ENCODE measurements at places on chromosomes 11 and 22.

GRCh38 chr11:11057472-11057854, 199.6 kb upstream of the ZBED5 start:
- DNase-seq = no peak

GRCh38 chr11:61962213-61963015, 5.0 kb downstream of the FTH1 start:
- DNase-seq = no peak

- no peak for DNase-seq
Measured at GRCh38 chr22:35688913-35689675, 28.6 kb upstream of the APOL5 start.

- DNase-seq = no peak
Measured at GRCh38 chr11:91243051-91243450, 981.6 kb upstream of the FAT3 start.

GRCh38 chr11:129743112-129743815, 72.4 kb upstream of the TMEM45B start:
- no peak for DNase-seq

DNA sequence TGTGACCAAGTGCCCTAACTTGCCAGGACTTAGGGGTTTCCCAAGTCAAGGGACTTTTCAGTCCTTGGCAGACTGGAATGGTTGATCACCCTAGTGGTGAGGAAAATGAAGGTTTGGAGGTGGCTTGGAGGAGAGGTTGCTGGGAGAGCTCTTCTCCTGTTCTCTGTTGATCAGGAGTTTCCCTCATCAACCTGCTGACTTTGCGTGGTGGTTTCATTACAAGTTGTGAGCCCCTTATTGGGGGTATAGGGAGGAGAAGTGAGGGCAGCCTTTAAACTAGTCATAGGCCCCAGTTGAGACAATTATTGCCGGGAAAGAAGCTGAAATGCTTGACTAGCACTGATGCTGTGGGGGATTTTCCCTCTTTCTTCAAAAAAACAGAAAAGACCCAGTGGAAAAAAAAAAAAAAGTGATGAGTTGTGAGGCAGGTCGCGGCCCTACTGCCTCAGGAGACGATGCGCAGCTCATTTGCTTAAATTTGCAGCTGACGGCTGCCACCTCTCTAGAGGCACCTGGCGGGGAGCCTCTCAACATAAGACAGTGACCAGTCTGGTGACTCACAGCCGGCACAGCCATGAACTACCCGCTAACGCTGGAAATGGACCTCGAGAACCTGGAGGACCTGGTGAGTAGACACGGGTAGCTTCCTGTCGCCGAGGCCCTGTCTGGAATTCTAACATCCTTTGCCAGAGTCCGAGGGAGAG, at the start of gene CXCR5:
Gene CXCR5, plus strand, starts transcription at position 525 of the 704 bp plus-strand sequence. Its CDS starts 50 bp downstream, at position 575.
- DNase-seq = no peak
